Stimulated activated CD4-positive, alpha-beta T cell treated with anti-CD3 and anti-CD28 coated beads, Interleukin-12 subunit alpha, Interleukin-12 subunit beta, amount 100 ng/mL, for 24 hours (primary cell): ENCODE measurements at places on chromosomes 11 and 22.
A peak's percentile ranks its signal among the peaks of the same experiment; 100 is the strongest.

DNA sequence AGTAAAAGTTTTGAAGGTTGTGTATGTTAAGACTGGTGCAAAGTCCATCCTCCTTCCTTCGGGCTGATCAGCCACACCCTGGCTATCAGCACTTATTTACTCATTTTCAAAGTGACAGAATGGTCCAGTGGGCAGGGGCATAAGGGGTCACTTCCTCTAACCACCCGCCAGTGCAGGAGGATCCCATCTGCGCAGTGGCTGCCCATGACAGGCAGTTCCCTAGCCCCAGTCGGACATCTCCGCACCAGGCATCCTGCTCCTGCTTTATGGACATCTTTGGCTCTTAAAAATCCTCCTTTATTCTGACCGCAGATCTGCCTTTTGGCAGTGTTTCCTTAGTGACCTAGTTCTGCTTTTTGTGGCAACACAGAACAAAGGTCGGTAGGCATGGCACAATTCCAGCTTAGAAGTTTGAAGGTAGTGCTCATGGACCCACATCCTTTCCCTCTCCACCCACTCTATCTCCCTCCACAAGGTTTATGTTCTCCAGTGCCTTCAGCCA lies 55.9 kb downstream of the BMAL1 start:
- DNase-seq = no peak

GRCh38 chr11:124069429-124070401 lies 28.6 kb upstream of the OR10G7 start:
- DNase-seq = peak; percentile 16

DNA sequence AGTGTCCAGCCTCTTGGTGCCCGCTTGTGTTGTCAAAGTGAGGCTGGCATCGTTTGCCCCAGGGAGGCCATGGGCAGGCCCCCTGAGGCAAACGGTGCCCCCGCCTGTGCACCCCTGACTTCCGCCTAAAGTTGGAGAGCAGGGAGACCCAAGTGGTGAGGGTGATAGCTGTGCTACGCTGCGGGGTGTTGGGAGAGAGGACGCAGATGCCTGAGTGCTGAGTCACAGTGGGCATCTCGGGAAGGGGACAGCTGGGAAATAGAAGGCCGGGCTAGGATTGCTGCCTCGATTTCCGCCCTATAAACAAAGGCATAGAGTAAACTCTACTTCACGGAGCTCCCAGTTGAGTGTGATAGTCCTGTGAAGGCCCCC lies 5.8 kb downstream of the GRIK4 start:
- no peak for DNase-seq

- no peak for DNase-seq
These were observed 42.5 kb upstream of the MICAL2 start for GRCh38 chr11:12067796-12068357.

DNA sequence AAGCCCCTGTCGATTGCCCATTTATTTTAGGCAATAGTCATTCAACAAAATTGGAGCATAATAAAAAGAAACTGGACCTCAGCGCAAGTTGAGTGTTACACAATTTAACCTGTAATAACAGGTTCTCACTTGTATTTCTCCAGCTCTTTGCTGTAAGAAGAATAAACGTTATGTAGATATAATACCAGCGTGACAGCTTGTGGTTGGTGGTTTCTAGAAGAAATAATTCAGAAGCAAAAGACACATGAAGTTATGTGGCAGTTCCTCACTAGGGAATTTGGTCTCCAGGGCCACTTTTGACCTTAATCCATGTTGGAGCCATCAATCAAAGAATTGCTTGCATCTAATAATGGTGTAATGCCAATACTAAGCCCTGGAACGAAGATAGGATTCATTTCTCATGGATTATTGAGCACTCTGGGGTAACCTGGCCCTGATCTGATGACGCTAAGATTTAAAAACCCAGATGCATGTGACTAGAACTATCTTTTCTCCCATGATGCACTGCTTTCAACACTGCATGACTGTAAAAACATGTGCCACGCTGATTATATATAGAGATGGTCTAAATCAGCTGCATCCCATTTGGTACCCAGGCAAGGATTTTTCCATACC lies 129.7 kb upstream of the LDLRAD3 start:
- no peak for DNase-seq

DNA sequence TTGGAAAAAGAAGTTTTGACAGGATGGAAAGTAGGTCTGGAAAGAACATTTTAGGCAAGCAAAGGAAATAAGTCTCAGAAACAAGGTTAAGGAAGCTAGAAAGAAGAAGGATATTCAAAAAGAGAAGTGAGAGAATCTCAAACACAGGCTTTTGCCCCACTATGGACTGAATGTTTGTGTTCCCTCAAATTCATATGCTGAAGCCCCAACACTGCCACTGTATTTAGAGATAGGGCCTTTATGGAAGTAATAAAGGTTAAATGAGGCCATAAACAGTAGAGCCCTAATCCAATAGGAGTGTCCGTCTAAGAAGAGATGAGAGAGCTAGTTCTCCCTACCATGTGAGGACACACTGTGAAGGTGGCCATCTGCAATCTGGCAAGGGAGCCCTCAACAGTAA lies 20.6 kb upstream of the RPS13 start:
- no peak for DNase-seq
